Spleen (tissue), 13 donors: ENCODE measurements at places on chromosomes 2 and 18. TPM values are rescaled to one million over a fixed set of nuclear protein-coding genes. Genes with fewer than 3 reads are reported as not detected.

The LRATD1 gene
- 0.65 TPM for polyA plus RNA-seq

DNA sequence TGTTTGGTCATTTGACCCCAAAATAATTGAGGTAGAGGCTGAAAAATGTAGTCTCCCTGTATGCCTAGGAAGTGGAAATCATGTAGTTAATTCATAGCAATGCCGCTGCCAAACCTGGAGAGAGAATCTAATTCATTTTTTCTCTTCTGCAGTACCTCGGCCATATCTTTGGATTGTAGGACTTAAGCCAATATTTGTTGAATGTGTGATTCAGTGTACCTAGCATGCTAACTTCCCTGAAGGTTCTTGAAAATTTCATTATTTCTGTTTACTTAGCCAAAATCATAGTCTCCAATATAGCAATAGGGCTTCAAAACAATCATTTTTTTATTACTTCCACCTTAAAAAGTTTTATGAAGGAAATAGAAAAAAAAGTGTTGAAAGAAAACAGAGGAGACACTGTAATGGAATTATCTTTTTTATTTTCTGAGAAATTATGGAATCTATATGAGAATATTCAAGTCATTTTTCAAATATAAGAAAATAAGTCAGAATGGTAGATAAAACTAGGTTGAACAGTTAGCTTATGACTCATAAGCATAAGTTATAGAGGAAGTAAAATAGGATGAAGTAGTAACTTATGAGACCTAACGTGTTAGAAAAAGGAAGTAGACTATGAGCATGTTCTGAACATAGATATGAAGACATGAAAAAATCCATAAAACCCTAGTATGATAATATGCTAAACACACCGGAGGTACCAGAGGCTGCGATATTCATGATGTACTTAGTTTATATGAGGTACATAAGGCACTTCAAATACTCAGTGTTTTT lies 35.2 kb upstream of the CDH19 start:
- no peak for DNase-seq

DNA sequence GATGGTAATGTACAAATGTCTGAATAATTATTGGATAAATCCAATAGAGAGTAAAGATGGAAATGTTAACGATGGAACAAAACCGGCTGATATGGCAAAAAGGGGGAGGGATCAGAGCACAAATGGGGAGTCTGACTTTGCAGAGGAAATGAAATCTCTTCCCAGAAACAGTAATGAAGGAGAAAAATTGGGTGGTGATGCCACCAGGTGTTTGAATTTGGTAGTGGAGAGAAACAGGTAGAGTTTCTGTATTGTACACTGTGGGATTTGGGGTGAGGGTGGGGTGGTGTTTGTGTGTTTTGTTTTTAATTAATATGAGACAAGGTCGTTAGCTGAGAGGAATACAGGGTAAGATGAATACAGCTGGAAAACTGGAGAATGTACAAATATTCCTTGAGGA lies 20.4 kb upstream of the XDH start:
- DNase-seq = no peak

The PSME4 gene
- polyA plus RNA-seq = 47.5 TPM

The ESPNL gene
- 1.3 TPM for polyA plus RNA-seq

- no peak for DNase-seq
Observed at GRCh38 chr2:232389327-232389726, 10.8 kb downstream of the ALPP start.

The CKAP2L gene
- polyA plus RNA-seq = 1.3 TPM

GRCh38 chr18:78523850-78524249 lies 455.8 kb upstream of the SALL3 start:
- no peak for DNase-seq

DNA sequence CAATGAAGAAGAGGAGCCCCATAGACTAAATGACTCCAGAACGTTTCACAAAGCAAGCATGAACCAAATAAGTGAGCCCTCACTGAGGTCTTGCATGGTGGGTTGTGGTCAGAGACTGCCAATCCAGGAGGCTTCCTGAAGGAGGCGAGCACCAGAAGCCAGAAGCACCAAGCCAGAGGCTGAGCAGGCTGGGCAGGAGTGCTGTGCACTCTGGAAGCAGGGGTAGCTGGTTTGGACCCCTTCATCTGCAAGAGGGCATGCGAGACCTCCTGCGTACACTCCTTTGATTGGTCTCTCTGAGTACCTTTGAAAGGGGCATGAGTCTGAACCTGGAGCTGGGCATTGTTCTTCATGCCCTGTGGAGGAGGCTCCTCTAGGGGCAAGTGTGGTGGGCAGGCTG lies 192.5 kb downstream of the HAUS1 start:
- DNase-seq = no peak

DNA sequence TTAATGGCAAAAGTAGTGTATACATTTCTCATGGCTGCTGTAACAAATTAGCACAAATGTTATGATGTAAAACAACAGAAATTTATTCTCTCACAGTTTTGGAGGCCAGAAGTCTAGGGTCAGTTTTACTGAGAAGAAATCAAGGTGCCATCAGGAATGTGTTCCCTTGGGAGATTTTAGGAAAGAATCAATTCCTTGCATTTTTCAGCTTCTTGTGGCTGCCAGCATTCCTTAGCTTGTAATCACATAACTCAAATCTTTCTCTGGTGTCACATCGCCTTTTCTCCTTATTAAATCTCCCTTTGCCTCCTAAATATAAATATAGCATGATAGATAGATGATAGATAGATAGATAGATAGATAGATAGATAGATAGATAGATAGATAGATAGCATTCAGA lies 307.0 kb upstream of the REG3G start:
- no peak for DNase-seq

The RAB3GAP1 gene
- 12.5 TPM for polyA plus RNA-seq

DNA sequence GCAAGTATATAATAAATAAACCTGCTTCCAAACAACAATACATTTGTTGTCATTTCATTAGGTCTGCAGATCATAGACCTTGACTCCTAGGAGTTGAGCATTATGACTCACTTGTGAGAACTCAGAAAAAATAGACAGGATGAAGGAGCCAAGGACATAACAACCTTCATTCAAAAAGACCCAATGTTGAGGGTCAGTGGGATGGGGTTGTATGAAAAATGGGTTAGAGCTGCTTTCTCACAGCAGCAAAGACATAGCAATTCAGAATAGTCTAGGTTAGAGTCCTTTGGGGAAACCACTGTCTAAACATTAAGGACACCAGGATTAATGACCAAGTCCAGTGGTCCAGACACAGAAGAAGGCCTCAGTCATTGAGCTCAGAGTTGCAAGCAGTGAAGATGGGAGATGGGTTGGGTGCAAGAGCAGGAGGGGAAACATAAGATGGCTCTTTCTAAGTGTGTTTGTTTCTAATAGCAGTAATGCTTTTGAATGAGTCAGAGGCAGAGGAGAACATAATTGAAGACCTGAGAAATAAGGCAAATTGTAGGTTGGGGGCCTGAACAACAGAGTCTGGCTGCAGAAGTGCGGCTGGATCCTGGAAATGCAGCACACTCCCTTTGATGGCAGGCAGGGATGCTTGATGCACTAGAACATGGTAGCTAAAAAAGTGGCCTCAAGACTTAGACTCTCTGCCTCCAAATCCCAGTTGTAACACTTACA lies 3.7 kb upstream of the SERPINB10 start:
- no peak for DNase-seq

The BOD1L2 gene
- polyA plus RNA-seq = not detected

DNA sequence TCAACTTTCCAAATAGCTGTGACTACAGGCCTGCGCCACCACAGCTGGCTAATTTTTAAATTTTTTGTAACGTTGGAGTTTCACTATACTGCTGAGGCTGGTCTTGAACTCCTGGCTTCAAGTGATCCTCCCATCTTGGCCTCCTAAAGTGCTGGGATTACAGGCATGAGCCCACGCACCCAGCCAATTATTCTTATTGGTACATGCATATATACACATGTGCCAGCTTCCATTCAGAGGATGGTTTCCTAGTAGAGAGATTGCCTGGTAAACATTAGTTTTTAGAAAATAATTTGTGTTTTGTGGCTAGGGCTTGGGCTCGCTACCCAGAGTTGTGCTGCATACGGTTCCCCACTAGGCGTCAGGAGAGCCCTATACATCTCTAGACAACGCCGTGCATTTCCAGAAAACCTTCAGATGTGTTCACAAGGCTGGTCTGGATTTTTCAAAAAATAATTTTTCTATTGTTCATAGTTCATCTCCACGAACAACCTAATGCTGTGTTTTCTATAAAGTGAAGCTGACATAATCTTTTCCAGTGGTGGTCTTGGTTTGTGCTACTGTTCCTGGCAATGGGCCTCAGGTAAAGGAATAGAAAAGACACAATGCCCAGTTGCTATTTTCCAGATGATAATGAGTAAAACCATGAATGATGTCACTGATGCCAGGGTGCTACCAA lies 14.6 kb upstream of the AFG3L2 start:
- DNase-seq = peak; percentile 32

- no peak for DNase-seq
Observed at GRCh38 chr2:8737571-8738175, 55.8 kb downstream of the ID2 start.

DNA sequence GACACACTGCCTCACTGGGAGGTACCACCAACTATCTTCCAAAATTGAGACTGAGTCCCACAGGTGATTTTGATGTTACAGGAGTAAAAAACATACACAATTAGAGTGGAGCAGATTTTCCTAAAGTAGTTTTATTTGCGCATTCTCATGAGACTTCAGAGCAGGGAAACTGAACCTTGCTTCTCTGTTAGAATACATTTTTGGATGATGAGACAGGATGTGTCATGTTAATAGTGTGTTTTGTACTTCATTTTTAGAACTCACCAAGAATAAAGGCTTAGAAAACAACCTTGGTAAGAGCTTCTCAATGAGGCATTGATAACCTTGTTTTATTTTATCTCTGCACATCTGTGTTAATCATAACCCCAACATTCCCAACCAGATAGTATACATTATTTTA lies 310.2 kb upstream of the GALNT5 start:
- no peak for DNase-seq

- no peak for DNase-seq
Observed at GRCh38 chr18:58671632-58672564, 633 bp downstream of the MALT1 start.

The ARL5A gene
- polyA plus RNA-seq = 9.5 TPM

The ACOXL gene
- polyA plus RNA-seq = 0.04 TPM
